Activated CD8-positive, alpha-beta memory T cell treated with anti-CD3 and anti-CD28 coated beads for 48 hours (primary cell): ENCODE measurements at places on chromosomes 6 and 20.

DNA sequence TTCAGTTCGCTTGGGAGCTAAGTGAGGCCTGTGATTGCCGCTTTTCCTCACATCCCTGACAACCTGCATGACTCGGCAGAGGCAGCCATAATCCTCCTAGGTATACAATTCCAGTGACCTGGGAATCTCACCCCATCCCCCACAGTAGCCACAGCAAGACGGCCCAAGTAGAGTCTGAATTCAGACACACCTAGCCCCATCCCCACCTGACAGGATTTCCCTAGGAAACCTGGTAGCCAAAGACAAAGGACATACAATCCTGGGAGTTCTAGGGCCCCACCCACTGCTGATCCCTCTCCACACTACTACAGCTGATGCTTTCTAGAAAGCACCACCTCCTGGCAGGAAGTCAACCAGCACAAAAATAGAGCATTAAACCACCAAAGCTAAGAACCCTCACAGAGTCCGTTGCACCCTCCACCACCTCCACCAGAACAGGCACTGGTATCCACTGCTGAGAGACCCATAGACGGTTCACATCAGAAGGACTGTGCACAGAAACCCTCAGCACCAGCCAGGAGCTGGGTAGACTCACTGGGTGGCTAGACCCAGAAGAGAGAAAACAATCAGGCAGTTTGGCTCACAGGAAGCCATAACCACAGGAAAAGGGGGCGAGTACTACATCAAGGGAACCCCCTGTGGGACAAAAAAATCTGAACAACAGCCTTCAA lies 17.9 kb upstream of the RUNX2 start:
- no peak for DNase-seq

DNA sequence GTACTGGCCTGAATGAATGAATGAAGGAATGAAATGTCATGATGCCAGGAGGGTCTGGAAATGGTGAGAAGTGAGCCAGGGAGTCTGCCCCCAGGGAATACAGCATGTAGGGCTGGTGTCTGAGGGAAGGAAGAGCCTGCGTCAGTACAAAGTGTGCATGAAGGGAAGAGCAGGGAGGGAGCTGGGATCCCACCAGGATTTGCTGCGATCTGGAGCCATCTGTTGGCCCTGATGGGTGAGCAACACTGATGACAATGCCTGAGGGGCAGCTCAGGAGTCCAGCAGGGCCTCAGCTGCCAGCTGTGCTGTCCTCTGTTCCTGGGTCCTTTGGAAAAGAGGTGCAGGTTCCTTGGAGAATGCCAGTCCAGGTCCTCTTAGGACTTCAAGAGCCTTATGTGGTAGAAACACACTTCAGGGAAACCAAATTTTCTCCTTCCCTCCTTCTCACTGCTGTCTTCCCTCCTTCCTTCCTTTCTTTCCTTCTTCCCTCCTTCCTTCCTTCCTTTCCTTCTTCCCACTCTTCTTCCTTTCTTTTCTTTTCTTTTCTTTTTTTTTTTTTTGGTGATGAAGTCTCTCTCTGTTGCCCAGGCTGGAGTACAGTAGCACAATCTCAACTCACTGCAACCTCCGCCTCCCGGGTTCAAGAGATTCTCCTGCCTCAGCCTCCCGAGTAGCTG lies 11.5 kb downstream of the BPI start:
- no peak for DNase-seq

- no peak for DNase-seq
These were observed 30.5 kb upstream of the GLP1R start for GRCh38 chr6:39018103-39018502.

DNA sequence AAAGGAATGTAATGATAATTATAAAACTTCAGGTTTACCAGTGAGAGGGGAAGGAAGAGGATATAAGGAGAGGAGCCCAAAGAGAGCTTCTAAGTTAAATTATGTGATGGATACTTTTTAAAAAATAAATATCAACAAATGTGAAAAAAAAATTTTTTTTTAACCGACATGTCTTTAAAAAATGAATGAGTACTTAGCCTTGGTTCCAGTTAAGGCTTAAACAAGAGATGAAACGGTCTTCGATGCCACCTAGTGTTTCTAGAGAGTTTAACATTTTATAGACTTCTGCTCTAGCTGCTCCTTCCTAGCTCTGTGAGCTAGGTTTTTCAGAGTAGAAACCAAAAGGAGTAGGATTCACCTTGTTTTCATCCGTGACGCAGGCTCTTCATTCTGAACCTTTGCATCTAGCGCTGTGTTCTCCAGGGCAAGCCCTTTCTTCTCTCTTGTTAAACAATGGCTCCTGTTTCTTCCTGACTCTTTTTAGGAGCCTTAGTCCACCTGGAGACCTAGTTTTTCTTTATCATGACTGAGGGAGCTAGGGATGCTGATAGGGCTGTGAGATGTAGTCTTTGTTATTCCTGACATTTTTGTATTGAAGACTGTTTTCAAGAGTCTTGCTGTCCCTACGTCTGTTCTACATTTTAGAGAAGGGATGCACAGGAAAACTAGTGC lies 42.4 kb upstream of the GNRH2 start:
- DNase-seq: no peak

GRCh38 chr20:2131366-2131765 lies 29.7 kb downstream of the STK35 start:
- no peak for DNase-seq

DNA sequence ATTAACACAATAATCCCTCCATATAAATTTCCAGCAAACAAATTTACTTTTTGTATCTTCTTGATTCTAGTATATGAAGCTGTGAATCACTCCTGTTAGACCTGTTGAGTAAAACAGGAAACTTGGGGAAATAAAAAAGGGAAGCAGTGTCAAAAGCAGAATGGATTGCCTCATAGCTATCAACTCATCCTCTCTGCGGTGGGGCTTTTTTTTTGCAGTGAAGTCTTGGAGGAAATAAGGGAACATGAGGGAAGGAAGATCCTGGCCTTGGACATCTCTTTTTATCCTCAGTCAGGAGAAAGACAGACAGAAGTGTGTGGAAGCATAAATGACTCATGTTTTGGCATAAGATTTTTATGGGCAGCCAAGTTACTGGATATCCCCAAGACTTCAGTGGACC lies 332.5 kb downstream of the TFAP2A start:
- DNase-seq: no peak

DNA sequence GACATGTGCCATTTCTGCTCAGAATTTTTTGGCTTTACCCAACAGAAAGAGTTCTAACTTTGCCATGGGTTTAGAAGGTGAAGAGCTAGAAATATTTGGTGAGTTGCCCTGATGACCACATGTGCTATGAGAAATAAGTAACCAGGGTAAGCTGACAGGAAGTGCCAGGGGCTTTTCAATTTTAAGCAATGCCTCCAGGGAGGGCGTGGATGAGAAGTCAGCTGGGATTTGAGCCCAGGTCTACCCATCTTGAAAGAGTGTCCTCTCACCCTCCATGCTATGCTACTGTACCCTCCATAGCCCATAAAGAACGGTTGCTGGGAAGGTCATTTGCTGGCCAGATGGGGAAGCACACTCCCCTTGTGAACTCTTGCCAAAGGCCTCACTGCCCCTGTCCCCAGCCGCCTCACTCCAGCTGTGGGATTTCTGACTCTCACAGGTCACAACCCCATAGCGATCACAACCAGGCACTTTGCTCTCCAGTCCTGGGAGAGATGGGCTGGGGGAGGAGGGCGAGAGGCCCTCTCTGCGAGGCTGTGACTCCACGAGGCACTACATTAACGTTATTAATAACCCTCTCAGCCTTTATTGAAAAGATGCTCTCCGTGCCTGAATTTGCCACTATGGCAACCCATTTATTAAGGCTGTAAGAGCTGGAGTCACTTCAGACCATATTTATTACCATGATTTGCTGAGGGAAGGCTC lies 291.1 kb downstream of the DHX35 start:
- DNase-seq: no peak

DNA sequence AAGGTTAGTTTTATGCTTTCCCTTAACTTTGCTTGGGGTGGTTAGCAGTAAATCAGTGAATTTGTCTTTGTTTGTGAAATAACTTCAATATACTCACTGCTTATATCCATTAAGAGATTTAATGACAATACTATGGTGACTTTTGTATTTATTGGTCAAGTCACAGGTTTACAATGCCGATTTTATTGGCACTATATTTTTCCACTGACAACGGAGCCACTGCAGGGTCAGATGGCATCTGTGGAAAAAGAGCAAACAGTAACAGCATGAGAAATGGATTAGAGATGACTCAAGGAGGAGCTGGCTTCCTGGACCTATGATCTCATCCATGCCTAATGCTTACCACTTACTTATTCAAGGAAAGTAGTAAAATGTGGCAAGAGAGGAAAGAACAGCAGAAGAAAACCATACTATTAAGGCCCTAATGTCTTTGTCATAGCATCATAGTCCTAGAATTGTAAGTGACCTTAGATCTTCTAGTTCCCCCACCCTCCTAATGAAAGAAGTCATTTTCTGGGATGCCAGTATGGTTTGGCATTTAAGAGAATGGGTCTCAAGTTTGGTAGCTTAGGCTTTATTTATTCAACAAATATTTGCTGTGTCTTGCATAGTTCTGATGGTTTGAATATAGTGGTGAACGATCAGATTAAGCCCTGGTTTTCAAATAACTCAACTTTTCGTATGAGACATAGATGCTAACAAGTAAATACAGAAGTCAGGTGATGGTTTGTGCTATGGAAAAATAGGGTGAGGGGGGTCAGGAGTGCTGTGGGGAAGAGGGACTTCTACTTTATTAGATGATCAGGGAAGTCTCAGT lies 18.5 kb downstream of the RNF144B start:
- no peak for DNase-seq

- no peak for DNase-seq
These were observed 59.0 kb downstream of the ANKRD60 start for GRCh38 chr20:58169450-58169849.

GRCh38 chr6:17405944-17406245 lies 12.5 kb downstream of the CAP2 start:
- DNase-seq: no peak

- DNase-seq: no peak
These were observed 13.5 kb upstream of the ANKRD60 start for GRCh38 chr20:58241766-58242465.

GRCh38 chr20:58890518-58891085 lies 38.1 kb downstream of the GNAS start:
- peak; percentile 65 for DNase-seq

DNA sequence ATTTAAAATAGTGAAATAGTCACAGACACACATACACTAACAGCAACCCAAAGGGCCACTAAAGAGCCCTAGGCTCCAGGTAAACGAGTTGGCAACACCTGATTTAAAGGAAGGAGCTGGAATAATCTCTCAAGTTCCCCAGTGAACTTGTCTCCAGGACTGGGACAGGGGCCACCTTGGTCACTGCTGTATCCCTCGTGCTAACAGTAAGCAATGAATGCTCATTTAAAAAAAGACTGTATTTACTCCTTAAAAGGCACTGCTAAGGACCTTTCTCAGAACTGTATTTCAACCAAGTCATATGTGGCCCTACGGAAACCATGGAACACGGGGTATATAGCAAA lies 1.3 kb downstream of the DIDO1 start:
- DNase-seq: no peak

DNA sequence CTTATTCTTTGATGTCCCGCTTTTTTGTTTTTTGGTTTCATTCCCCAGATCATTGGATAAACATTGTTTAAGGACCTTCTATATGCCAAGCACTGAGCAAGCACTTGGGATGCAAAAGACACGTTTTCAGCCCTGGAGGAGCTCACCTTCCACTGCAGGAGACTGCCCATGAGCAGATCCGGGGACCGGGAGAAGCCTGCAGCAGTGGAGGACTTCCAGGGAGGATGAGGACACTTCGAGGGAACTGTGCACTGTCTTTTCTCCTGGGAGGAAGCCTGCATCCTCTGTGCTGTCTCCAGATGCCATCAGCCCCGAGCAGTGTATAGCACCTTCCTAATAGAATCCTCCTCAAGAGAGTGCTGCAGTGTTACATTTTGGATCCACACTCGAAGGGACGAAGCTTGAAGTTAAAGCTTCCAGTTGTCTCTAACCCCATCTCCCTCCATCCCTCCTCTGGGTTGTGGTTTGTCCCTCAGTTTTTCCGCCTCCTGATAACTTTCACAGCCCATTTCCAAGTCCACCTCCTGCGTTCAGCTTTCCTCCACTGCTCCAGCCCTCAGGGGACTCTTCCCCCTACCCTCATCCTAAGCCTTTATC lies 5.8 kb upstream of the KCNG1 start:
- no peak for DNase-seq

DNA sequence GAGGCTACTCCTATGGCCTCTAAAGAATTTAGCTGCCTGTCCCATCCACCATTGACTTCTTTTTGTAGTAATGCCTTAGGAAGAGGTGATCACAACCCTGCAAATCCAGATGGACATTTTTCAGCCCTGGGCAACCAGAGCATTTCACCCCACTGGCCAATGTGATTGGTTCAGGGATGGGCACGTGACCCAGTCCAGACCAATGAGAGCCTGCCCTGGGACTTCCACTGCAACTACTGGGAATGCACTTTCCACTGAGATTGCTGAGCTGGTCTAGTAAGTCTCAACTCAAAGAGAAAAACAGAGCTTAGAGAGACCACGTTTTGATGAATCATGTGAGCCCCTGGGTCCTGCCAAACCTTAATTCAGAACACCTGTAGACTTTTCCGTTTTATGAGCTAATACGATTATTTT lies 8.9 kb upstream of the UBE2V1 start:
- DNase-seq: no peak

- DNase-seq: no peak
These were observed 87.1 kb upstream of the SCGN start for GRCh38 chr6:25564943-25565342.

DNA sequence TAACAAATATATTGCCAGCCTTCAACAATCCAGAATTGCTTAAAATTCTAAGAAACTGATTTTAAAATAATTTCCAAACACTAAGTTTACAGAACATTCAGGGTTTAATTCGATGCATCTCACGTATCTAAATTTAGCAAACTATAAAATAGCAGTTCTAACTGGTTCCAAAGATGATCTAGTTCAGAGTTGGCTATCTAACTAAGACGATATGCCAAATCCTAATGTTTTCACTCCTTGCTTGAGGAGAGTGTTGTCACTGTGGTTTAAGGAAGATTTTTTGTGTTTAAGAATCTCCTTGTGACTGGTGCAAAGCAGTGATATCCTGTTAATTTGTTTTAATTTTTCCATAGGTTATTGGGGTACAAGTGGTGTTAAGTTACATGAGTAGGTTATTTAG lies 311.5 kb upstream of the ID4 start:
- no peak for DNase-seq
